B cell (primary cell): ENCODE measurements at places on chromosomes 3 and 15. TPM values are rescaled to one million over a fixed set of nuclear protein-coding genes. Genes with fewer than 3 reads are reported as not detected.

- H3K4me1 ChIP-seq = no peaks in the 10 kb centered on the region
- no peak overlapping the region for H3K27ac ChIP-seq
- no peaks in the 10 kb centered on the region for H3K27me3 ChIP-seq
- no peaks in the 10 kb centered on the region for H3K36me3 ChIP-seq
- no peak for DNase-seq
These were observed 195.8 kb downstream of the CDIN1 start for GRCh38 chr15:36775209-36775608.

GRCh38 chr3:16810593-16811367 is 74.0 kb upstream of the PLCL2 start:
- no peaks in the 10 kb centered on the region for H3K36me3 ChIP-seq
- H3K4me1 ChIP-seq = no peaks in the 10 kb centered on the region
- no peaks in the 10 kb centered on the region for H3K27me3 ChIP-seq
- H3K27ac ChIP-seq = no peak overlapping the region
- no peak for DNase-seq
- no peak overlapping the region for H3K4me3 ChIP-seq

PEX5L gene
- not detected in 2 replicates for polyA plus RNA-seq

VGLL3 gene
- not detected in 2 replicates for polyA plus RNA-seq

OR5K2 gene
- not detected in 2 replicates for polyA plus RNA-seq
